Activated CD4-positive, CD25-positive, alpha-beta regulatory T cell (primary cell): ENCODE measurements at places on chromosomes 12 and 14.

- DNase-seq = no peak
Measured at GRCh38 chr14:75236901-75237419, 41.7 kb upstream of the FOS start.

GRCh38 chr12:132475304-132476037 lies 14.5 kb upstream of the FBRSL1 start:
- DNase-seq = no peak

DNA sequence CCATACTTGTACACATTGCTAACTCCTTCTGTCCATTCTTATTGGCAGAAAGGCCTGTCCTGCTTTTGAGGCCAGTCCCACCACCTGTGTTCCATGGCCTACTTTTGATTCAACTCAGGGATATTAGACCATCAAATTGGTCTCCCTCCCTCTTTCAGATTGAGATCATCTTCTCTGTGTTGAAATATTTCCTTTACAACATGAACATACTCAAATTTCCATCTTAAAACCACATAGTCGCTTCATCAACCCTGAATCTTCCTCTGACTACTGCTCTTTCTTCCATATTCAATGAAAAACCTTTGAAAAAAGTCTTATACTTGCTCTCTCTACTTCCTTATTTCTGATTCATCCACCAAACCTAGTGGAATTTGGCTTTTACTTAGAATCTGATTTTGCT lies 34.9 kb downstream of the TRMT5 start:
- DNase-seq = no peak

DNA sequence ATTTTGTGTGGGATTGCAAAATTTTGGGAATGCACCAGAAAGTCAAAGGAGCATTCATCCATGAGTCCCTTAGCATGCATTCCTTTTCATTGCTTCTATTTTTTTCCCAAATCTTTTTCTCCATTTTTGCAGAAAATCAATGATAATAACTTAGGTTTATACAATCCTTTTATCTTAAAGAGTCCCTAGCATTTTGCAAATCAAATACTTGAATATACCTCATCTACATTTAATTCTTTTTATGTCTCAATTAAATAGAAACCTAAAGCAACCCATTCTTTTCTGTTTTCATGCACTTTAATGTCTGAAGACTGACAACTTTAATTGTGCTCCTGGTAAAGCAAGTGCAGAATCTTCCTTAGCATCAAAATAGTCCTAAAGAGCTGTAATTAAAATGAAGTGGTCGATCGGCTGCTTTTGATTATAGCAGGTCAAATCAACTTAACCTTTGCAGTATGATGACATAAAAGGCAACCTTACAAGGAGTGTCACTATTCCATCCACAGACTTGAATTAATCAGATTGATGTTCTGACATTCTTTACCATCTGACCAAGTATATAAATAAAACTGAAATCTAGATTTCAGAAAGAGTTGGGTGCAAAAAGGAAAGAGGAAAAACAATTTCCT lies 168.4 kb downstream of the ALG10B start:
- DNase-seq = no peak

GRCh38 chr12:70721656-70722357 lies 84.6 kb upstream of the PTPRB start:
- no peak for DNase-seq

DNA sequence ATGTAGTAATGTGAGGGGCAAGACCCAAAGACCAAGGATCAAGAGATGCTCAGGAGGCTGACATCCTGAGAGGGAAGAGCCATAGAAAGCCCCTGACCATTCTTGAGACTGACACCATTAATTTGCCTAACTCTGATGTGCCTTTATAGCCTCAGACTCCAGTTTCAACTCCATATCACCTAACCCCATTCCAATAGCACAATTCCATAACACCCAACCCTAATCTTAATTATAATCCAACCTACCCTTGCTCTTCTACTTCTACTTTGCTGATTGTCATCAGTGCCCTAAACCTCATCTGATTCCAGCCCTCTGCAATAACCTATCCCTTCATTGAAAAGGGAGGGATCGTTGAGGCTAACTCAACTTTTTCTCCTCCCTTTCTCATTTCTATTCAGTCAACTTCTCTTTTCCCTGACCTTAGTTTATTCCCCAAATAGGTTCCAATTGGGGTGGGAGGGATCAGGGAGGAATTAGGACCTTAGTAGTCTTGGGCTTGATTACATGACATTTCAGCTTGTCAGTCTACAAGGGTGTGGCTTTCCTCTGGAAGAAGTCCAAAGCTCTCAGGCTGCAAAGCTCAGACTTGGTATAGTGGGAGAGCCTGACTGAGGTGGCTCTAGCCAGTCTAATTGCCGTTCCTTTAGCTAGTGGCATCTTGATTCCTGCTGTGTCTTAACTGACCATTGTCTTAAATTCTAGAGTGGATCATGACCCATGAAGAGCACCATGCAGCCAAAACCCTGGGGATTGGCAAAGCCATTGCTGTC lies 3.1 kb downstream of the PFKM start:
- DNase-seq = no peak

DNA sequence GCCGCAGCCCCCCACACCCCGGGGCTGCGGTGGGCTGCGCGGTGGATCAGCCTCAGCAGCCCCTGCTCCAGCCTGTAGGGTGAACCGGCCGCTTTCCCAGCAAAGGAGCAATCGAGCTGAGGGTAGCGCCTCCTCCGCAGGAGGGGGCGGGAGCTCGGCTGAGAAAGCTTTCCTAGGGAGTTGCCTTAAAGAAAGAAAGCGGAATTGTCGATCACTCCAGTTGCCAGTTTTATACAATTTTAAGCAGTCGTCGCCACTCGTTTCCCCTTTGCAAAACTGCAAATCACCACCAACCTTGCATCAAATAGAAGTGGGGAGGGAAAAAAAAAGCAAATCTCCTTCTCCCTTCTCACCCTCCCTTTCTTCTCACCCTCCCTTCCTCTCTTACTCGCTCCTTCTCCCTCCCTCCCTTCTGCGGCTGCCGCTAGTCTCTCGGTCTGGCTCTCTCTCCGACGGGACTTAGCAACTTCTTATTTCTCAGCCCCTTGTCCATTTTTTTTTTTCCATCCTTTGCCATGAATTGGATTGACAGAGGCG lies at the start of gene PDE3A:
Gene PDE3A, plus strand, starts transcription at position 424 of the 537 bp plus-strand sequence. CDS start 748 bp downstream, outside the sequence.
- DNase-seq = no peak

- DNase-seq = no peak
Measured at GRCh38 chr14:54713379-54713778, 146.5 kb downstream of the SAMD4A start.

DNA sequence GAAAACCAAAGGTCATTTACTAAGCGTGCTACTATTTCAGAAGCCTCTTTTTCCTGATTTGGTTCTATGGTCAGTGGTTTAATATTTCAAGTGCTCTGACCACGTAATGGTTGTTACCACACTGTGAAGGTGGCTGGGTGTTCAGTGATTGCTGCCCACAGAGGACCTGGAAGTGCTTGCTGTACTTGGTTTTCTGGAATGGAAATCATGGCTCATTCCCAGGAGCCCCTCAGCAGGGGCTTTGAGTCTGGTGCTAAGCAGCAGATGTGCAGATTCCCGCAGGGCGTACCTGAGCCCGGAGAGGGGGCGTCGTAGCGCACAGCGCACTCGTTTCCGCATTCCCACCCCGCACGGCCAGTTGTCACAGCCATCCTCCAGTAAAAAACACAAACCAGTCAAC lies 50.5 kb downstream of the TRAF3 start:
- no peak for DNase-seq

GRCh38 chr12:71439613-71440344 lies at the start of gene LGR5:
LGR5 (plus strand) TSS chr12:71439798; CDS start chr12:71440081, 283 bp downstream.
- DNase-seq = no peak

GRCh38 chr14:89603938-89604480 lies 187.0 kb upstream of the FOXN3 start:
- DNase-seq = no peak

- no peak for DNase-seq
Measured at GRCh38 chr14:94269156-94269555, 23.9 kb downstream of the SERPINA10 start.

GRCh38 chr12:68451261-68452077 lies 119.3 kb upstream of the MDM1 start:
- no peak for DNase-seq
